ENCODE measurements at places on chromosomes 7 and 10.

- no peak for DNase-seq
Measured at GRCh38 chr7:151508991-151509390, 10.7 kb downstream of the RHEB start.

- DNase-seq, result no peak
Measured at GRCh38 chr10:34627331-34627730, 187.8 kb downstream of the PARD3 start.

- DNase-seq, result no peak
Measured at GRCh38 chr10:51014680-51015389, 59.5 kb upstream of the PRKG1 start.

- DNase-seq, result peak; percentile 68
Measured at GRCh38 chr10:119750391-119751230, 24.8 kb downstream of the INPP5F start.

- no peak for DNase-seq
Measured at GRCh38 chr7:147199868-147200267, 1083.3 kb downstream of the CNTNAP2 start.

DNA sequence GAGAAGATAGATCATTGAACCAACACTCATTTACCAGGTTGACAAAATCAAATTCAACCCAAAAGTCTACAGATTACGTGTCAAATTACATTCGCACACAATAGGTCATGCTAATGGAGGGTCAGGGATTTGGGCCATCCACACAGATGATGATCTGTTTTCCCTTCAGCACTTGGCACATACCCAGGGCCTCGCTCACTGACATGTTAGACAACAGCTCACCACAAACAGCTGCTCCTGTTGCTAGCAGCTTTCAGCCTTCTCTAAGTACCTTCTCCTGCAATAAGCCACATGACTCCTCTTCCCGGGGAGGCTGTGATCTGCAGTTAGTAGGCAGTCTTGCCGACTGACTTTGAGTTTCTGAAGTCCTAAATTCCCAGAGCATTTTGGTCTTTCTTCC lies 18.4 kb downstream of the NKX2-3 start:
- no peak for DNase-seq

DNA sequence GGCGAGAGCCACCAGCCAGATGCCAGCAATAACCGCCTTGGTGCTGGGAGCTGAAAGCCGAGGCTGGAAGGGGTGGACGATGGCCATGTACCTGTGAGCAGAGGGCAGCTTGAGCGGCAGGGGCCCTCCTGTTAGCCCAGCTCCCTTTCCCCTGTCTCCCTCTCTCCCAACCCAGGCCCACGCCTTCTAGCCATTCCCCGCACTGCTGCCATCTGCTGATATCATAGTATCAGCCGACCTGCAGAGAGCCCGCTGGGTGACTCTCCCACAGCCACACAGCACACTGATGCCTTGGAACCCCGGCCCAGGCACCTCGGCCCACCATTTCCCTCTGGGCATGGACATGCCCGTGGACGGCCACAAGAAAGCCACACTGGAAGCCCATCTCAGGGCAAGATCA lies 1.7 kb downstream of the TACR2 start:
- no peak for DNase-seq

DNA sequence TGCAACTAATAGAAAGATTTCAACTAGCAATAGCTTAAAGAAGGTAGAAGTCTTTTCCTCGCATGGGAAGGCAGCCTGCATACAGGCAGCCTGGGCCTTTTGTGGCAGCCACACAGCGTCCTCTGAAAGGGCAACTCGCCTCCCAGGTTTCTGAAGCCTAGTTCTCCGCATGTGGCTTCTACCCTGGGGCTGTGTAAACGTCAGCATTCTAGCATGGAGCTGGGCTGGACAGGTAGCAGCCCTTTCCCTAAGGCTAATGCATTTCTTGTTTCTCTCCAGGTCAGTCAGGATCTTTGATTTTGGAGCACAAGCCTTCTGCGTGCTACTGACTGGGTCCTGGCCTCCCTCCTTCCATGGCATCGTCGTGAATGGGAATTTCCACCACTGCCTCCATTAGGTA lies 23.8 kb upstream of the SEC61G start:
- no peak for DNase-seq

GRCh38 chr10:132388891-132389432 lies 8.0 kb upstream of the PWWP2B start:
- no peak for DNase-seq

DNA sequence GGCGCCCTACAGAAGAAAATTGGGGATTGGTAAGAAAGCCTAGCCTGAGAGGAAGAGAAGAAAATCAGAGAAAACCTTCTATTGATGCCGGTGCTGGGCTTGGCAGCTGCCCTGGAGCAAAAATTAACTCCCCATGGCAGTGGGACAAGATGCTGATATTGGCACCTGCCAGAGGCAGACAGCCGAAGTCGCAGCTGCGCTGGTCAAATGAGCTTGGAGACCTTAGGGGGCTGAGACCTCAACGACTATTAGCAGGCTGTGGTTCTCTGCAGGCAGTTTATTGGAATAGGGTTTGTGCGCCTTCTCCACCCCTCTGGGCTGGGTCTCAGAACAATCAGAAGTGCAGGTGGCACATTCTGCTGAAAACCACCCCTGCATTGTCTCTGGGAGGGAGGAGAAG lies 213.7 kb downstream of the GFRA1 start:
- DNase-seq, result no peak

GRCh38 chr7:45689011-45689796 lies 115.0 kb downstream of the ADCY1 start:
- DNase-seq, result no peak
